Daoy (cell line): ENCODE measurements at places on chromosomes 7 and 10. TPM values are rescaled to one million over a fixed set of nuclear protein-coding genes. Genes with fewer than 3 reads are reported as not detected.
A peak's percentile ranks its signal among the peaks of the same experiment; 100 is the strongest.

OR2A12 gene
- not detected in 2 replicates for total RNA-seq

DNA sequence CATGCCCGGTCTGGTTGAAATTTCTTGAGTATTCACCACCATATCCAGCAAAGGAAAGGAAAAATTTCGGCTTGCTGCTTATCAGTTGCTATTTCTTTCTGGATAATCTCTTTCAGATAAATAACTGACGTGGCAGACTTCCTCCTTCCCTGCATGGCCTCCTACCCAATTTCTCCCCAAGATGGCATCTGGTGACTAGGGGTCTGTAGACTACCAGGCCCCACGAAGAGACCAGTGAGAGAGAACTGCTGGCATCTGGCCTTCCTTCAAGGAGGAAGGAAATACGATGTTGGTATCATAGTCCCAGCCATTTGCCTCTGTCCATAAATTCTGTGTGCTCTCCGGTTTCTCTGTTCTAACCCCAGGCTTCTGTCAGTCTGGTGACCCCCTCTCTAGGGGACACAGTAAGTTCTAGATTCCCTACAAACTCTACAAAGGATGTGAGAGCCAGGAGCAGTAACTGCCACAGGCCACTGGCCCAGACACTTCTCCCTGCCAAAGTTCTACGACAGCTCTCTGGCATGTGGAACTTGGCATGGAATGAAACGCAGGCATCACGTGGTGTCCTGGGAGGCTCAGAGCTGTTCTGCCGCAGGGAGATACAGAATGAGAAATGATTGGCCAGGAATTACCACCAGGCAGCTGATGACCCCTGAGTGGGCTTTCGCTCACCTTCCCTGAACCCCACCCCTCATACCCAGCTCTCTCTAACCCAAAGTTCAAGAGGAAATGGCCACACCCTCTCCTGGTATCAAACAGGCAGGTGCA, 30.0 kb upstream of the MSRB2 start:
- peak; percentile 78 for DNase-seq

TRIM50 gene
- total RNA-seq: not detected in 2 replicates

DMTF1 gene
- 39.8 and 43.8 TPM in 2 replicates for total RNA-seq

GRCh38 chr7:41219276-41219675, 483.6 kb downstream of the INHBA start:
- DNase-seq: peak; percentile 47

GRCh38 chr7:52571026-52571425, 464.4 kb upstream of the POM121L12 start:
- no peak for DNase-seq

DNA sequence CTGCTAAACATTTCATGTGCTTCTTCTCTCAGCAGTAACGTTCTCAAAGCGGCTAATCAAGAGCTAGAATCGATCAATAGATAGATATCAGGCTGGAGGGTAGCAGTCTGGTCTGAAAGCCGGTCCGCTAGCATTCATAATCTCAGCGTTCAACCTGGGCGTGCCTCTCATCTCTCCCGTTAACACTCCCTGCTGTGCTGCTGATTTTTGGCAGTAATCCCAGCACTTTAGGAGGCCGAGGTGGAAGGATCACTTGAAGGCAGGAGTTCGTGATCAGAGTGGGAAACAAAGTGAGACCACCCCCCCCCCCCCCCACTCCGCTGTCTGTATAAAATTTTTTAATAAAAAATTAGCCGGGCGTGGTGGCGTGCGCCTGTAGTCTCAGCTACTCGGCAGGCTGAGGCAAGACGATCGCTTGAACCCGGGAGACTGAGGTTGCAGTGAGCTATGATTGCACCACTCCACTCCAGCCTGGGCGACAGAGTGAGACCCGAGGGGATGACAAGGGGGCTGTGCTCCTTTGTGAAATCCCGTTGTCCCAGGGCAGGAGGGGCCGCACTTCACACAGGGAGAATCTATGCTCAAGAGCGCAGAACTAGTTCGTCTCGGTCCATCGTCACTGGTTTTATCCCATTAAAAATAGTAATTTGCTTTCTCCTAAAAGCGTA, 624 bp upstream of the CEP55 start:
- peak; percentile 62 for DNase-seq

BMPER gene
- total RNA-seq: 0.09 and 1.6 TPM in 2 replicates

DNA sequence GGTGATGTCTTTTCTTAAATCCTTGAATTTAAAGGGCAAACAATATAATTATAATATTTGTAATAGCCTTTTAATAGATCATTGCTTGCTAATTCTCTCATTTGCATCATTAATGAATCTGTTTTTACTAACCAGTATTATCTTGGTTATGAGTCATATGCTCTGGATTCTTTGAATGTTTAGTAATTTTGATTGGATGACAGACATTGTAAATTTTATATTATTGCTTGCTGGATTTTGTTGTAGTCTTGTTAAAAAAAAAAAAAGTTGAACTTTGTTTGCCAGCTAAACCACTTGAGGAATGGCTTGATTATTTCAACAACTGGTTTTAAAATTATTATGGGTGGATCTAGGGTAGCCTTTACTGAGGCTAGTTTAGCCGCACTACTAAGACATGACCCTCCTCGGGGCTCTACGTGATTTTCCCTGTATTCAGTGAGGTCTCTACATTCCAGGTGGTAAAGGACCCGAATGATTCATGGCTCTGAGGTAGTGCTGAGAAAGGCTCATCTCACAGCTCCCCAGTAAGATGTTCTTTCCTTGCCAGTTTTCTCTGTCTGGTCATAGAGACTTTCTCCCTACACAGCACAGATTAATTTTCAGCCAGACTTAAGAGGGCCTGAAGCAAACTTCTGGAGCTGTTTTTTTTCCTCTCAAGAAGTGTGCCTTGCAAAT, 8.5 kb downstream of the C10orf90 start:
- DNase-seq: peak; percentile 77

KEL gene
- 0.36 TPM in 1 of 2 replicates, not detected in the other for total RNA-seq

DNA sequence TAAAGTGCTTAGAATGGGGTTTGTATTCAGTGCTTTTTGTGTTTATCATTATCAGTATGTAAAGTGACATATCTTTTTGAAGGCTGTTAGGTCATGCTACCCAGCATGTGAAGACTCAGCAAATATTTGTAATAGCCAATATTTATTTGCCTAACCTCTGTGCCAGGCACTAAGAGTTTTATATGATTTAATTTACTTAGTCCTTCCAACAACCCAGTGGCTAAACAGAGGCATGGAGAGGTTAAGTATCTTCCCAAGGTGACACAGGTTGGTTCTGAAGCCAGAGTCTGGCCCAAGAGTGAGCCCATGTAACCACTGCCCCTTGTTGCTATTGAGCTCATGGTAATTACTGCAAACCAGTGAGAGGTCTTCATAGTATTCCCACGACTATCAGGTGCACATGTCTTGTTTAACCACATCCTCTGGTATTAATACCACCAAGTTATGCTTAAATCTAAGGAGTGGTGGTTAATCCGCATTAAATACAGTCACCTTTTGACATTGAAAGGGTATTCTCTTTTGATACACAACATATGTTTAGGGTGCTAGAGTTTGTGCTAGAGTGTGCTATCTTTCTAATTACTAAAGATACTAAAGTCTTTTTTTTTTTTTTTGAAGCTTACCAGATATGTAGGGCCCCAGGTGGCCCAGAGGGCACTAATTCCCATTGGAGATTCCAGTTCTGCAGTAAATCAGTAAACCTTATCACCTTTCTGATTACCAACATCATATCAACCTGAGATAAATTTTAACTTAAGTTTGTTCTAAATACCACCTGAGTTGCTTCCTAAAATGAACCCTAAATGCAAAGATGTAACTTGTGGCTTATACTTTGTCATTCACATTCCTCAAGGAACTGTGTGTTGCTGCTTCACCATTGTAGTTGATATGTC, 2.9 kb downstream of the ADD3 start:
- DNase-seq: peak; percentile 17

ZNRF2 gene
- total RNA-seq: 19.9 and 30.6 TPM in 2 replicates

RBM33 gene
- total RNA-seq: 19.4 and 28.6 TPM in 2 replicates

- DNase-seq: no peak
Measured at GRCh38 chr7:99419323-99420021, 10.7 kb downstream of the BUD31 start.

GRCh38 chr7:127782654-127783559, 130.9 kb downstream of the SND1 start:
- no peak for DNase-seq

- DNase-seq: no peak
Measured at GRCh38 chr7:152193880-152194279, 168.4 kb downstream of the GALNT11 start.

GRCh38 chr10:102511583-102512274, 8.0 kb downstream of the SUFU start:
- DNase-seq: no peak

SPDYE1 gene
- not detected in 2 replicates for total RNA-seq

- no peak for DNase-seq
Measured at GRCh38 chr10:77566236-77566635, 71.4 kb downstream of the KCNMA1 start.

DNA sequence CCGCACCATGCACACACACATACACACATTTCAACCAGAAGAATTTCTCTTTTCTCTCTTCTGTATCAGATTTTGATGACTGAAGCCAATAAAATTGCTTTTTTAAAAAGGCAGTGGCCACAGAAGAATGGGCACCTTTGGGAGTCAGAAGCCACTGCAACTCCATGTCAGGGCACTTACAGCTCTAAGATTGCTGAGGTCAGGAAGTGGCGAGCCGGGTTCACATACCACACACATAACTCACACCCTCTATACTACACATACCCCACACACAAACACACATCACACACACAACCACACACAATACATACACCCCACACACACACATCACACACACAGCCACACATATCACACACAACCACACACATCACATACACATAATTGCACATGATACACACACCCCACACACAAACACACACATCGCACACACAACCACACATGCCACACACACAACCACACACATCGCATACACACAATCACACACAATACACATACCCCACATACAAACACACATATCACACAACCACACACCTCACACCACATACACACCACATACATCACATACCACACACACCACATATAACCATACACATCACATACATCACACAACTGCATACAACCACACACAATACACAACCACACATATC, 31.2 kb downstream of the GPRIN2 start:
- DNase-seq: peak; percentile 80

FFAR4 gene
- total RNA-seq: not detected in 2 replicates

UCMA gene
- not detected in 2 replicates for total RNA-seq

TPST1 gene
- total RNA-seq: 73.3 and 87.1 TPM in 2 replicates

DNA sequence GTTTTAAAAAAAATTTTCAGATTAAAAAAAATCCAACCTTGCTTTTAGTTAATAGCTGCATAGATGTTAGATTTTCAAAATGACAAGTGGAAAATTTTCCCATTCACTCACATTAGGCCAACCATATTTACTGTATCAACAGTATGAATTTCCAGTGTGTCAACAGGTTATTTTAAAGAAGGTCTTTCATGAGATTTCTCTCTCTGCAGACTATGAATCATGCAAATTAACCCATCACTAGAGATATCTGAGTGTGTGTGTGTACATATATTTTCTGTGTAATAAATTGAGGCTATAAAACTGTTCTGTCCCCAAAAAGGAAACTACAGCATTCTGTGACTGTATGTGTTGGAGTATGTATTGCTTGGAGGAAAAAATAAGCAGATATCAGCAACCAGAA, 305.6 kb downstream of the ARL4A start:
- no peak for DNase-seq

SLC16A12 gene
- 0.06 and 0.24 TPM in 2 replicates for total RNA-seq

DNA sequence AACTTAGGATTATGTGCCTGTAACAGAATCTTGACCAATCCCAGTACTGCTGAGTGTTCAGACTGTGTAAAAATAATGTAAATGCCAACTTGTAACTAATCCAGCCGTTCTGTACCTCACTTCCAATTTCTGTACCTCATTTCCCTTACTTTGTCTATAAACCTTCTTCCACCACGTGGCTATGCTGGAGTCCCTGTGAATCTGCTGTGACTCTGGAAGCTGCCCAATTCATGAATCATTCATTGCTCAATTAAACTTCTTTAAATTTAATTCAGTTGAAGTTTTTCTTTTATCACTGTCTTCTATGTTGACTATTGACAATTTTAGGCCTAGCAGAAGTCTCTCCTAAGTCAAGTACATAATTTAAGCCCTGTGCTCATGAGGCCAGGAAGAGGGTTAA, 215.3 kb upstream of the RHOBTB1 start:
- peak; percentile 2 for DNase-seq

- no peak for DNase-seq
Measured at GRCh38 chr10:85961073-85961472, 405.5 kb downstream of the GRID1 start.

GRCh38 chr7:108613949-108614381, 44.3 kb downstream of the DNAJB9 start:
- no peak for DNase-seq

BAMBI gene
- 31.5 and 39.2 TPM in 2 replicates for total RNA-seq

DNA sequence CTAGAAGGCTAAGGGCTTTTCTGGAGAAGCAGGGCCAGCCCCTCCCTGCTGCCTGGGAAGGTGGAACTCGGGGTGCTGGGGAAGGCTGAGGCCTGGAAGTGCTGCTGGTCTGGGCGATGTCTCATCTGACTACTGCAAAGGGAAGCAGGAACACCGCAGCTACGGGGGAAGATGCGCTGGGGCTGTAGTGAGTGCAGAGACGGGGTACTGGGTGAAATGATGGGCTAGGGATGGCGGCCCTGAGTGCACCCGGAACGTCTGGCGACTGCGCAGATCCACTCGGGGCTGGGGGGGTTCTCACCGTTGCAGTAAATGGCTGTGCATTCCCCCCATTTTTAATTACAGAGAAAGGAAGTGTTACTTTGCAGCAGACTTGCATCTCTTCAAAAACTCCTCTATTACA, 195.4 kb upstream of the ADARB2 start:
- DNase-seq: peak; percentile 55

- no peak for DNase-seq
Measured at GRCh38 chr10:122019414-122019975, 30.5 kb downstream of the TACC2 start.

- DNase-seq: peak; percentile 47
Measured at GRCh38 chr7:108114117-108114841, 15.9 kb downstream of the LAMB4 start.
